ENCODE measurements at places on chromosomes 1 and 21.

- peak; percentile 83 for DNase-seq
Measured at GRCh38 chr1:43453442-43454269, at the start of gene HYI. Gene HYI (minus strand): TSS chr1:43453931. CDS start chr1:43453793, 138 bp downstream.

GRCh38 chr1:169701261-169702005 is 10.0 kb downstream of the SELL start:
- DNase-seq, result no peak

DNA sequence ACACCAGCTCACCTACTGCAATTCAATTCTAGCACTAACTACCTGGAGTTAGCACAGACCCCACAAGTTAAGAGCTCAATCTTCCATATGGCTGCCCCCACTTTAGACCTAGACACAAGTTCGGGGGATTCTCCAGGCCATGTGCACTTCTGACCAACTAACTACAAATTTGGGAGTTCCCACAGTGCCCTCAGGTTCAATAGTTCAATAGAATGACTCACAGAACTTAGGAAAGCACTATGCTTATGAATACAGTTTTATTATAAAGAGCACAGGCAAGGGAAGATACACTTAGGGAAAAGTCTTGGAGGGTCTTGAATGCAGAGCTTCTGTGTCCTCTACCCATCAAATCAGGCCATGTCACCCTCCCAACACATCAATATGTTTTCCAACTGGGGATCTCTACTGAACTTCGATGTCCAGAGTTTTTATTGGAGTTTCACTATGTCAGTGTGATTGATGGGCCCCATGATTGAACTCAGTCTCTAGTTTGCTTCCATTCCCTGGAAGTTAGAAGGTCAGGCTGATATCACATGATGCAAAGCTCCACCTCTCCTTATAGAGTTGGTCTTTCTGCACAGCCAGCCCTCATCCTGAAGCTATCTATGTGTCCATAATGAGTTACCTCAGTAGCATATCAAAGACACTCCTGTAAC is 46.1 kb downstream of the RAVER2 start:
- DNase-seq, result peak; percentile 2

DNA sequence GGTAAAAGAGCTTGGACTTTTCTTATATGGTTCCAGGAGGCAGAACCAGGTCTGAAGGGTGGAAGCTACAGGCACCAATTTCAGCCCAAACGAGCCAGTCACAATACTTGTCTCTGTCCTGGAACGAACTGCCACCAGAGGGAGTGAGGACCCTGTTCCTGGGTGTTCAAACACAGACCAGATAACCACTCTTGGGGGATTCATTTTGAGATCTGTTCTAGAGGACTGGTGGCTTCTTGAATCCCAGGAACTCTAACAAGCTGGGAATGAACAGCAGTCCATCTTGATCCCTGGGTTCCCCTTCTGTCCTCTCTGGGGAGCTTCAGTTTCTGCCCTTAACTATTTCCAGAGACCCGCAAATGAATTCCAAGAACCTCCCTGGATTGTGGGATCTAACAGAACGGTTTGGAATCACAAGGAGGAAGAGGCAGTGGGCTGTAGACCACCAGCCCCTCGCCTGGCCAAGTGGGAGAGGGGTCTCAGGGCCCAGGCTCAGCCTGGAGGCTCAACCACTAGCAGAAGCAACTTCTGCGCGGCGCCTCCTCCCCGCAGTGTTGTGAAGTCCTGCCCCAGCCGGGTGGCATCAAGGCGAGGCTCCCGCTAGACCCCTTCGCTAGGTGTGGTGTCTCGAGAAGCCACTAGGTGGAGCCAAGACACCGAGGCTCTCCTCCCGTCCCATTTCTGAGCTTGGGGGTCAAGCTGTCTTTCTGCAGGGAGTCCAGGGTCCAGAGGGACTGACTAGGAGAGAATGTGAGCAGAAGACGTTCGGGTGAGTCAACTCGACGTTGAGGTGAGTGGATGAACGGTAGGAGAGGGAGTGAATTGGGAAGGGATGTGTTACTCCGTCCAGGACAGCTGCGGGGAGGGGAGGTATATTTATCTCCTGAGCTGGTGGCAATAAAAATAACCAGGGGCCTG is 12.1 kb upstream of the NES start:
- DNase-seq, result peak; percentile 88

DNA sequence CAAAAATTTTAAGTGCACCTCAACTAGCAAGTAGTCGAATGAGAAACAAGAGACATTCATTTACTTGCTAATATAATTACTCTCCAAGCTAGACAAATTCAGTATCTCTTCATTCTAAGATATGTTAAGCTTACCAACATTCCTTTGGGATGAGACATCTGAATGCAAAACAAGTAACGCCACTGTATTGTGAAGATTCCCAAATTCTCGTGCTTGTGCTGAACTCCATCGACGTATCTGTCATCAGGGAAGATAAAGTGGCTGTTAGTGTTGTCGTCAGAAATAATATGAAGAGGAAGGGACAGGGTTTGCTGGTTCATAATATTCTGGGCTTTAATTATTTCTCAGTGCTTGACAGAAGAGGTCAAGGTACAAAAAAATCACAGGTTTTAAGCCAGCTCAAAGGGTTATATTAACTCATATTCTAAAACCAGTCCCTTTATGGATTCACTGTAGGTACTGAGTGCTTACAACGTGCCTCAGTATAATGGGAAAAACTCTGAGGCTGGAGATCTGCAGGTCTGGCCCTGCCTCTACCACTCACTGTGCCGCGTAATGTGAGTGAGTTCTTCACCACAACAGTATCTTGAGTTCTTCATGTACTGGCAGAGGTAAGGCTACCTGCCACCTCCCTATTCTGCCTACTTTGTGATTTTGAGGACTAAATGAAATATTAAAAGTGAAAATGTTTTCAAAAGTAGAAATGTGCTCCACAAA is 42.0 kb downstream of the PCSK9 start:
- peak; percentile 60 for DNase-seq

DNA sequence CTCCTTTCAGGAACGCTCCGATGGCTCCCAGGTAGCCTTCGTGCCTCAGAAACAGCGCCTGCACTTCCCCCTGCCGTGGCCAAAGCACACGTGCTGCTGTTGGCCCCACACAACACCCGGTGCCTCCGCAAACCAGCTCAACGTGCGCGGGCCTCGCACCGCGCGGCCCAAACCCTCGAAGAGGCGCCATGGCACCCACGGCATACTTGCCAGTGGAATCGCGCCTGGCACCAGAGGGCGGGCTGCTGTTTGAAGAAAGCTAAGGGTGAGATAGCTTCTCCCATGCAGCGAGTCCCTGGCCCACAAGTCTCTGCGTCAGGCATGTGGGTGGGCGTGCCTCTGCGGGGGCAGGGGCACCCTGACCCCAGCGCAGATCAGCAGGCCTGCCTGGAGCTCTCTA is 7.9 kb downstream of the PANK4 start:
- no peak for DNase-seq

GRCh38 chr1:2865571-2866421 is 64.3 kb upstream of the TTC34 start:
- no peak for DNase-seq

- DNase-seq, result peak; percentile 58
Measured at GRCh38 chr1:20361805-20362381, 71.2 kb downstream of the VWA5B1 start.

GRCh38 chr1:41520951-41521752 is 36.7 kb upstream of the EDN2 start:
- DNase-seq, result no peak

GRCh38 chr1:153072806-153073726 is 1.7 kb upstream of the SPRR2B start:
- no peak for DNase-seq

- DNase-seq, result no peak
Measured at GRCh38 chr1:156337888-156338179, 258 bp downstream of the CCT3 start.

- DNase-seq, result no peak
Measured at GRCh38 chr1:203733009-203733863, 31.7 kb upstream of the LAX1 start.

DNA sequence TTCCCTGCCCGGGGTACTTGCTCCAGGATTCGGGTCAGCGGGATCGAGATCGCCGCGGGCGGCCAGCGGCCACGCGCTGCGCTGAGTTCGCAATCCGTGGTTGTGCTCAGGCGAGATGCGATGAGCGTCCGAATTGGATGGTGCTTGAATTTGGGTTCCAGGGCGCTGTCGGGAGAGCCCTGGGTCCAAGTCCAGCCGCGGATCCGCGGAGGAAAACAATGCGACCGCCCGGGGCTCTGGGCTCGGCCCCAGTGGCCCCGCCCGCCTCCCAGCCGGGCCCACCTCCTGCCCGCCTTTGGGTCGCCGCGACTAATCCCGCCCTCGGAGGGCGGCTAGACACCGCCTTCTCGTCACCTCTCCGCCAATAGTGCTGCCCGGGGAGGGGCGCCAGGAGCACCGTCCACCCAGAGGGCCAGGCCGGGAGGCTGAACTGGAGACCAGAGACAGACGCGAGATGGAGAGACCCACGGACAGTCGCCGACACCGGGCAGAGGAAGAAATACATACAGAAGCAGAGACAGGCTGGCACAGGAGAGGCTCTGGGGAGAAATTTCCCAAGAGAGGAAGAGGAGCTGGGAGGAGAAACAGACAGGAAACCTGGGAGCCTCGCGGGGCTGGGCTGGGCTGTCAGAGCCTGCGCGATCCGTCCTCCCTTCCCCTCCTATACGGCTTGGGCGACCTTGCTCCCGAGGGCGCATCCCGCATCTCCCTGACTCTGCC is at the start of gene SEMA6C:
TSS of gene SEMA6C (minus strand) at position 220 of the 720 bp plus-strand sequence. CDS start 4,010 bp downstream, outside the sequence.
- DNase-seq, result peak; percentile 90

DNA sequence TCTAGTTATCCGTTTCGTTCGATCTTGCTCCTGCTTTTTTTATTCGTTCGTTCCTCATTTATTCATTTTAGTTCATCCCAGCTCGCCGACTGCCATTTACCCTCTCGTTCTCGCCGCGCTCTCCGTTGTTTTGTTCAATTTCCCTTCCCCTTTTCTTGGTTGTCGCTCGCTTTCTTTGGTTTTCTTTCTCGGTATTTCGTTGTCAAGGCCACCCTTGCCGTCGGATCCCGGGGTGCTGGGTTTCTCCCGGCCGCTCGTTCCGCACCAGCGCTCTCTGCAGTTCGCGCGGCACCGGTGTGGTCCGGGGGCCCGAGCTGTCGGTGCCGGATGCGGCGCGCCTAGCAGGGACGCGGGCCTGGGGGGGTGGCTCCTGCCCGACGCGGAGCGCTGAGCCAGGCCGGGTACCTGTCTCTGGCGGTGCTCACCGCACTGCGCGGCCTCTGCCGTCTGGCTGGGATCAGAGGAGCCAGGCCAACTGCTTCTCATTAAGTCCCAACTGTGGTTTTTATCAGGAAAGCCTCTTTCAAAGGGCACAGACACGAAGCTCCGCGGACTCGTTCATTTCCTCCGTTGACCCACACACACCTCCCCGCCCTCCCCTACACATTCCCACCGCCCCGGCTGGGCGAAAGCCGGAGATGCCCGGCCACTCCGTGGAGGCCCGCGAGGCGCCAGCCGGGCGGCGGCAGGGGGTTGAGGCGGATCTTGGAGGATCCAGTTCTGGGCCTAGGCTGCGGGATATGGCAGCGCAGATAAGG is 1.6 kb downstream of the ALX3 start:
- no peak for DNase-seq

DNA sequence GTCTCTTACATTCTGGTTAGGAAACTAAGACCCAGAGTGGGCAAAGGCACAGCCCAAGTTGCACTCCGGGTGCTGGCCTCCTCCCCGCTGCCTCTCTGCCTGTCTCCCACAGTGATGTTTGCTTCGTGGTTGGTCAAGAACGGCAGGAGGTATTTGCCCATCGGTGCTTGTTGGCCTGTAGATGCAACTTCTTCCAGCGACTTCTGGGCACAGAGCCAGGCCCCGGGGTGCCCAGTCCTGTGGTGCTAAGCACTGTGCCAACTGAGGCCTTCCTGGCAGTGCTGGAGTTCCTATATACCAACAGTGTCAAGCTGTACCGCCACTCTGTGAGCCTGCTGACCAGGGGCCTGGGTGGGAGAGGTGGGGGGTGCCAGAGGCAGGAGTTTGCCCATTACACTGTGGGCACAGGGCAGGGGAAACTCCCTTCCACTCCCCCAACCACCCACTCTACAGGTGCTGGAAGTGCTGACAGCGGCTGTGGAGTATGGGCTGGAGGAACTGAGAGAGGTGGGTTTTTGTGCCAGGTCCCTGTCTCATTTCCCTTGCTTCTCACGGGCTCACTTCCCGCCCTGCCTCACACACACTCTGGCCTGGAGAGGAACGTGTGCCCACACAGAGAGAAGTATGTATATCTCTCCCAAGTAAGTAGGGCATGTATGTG is 1.9 kb downstream of the BTBD19 start:
- peak; percentile 23 for DNase-seq

- DNase-seq, result no peak
Measured at GRCh38 chr1:62428351-62428750, 8.5 kb upstream of the USP1 start.

DNA sequence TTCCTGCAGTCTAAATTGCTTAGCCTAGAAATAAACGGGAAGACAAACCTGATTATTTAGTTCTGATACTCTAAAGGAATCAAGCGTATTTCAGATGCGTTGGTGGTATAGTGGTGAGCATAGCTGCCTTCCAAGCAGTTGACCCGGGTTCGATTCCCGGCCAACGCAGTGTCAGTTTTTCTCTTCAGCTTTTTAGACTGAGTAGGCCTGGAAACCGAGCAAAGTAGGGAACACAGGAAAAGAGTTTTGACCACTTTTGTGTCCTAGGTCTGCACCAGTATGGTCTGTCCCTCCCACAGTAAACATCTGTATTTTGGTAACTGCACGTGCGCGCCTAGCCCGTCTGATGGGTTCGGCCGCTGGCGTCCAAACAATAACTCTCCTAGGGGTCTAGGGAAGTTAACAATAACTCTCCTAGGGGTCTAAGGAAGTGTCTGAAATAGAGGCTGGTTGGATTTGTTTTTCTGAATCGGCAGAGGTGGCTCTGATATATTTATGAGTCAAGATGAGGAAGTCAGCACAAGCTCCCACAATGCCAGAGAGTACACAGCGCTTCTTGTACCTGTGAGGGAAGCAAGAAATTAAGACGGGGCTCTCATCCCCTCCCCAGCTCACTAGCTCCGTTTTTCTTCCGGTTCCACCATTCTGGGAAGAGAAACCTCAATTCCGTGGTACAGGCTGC is 15.6 kb upstream of the HJV start:
- DNase-seq, result peak; percentile 89

GRCh38 chr1:88791192-88791591 is 100.2 kb downstream of the GTF2B start:
- DNase-seq, result no peak

DNA sequence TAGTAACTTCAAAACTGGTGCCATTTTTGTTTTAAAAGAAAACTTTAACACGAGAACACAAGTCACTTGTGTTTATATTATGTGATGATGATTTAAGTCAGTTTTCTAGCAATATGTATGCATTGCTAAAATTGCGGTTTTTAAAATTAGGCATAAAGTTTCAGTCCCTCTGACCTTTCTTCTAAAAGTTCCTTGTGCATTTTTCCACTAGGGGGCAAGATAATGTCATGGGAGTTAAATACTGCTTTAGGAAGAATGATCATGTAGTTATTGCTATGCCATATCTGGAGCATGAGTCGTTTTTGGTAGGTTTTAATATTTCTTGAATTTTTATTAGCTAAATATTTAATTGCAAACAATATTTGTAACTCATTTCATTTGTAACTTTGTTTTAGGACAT is 10.7 kb downstream of the CDC7 start:
- no peak for DNase-seq

- DNase-seq, result peak; percentile 43
Measured at GRCh38 chr1:156623946-156624813, 5.0 kb downstream of the HAPLN2 start.
